ENCODE measurements at places on chromosomes 4 and X.

- DNase-seq = no peak
Observed at GRCh38 chr4:53852343-53852742, 212.1 kb downstream of the CHIC2 start.

DNA sequence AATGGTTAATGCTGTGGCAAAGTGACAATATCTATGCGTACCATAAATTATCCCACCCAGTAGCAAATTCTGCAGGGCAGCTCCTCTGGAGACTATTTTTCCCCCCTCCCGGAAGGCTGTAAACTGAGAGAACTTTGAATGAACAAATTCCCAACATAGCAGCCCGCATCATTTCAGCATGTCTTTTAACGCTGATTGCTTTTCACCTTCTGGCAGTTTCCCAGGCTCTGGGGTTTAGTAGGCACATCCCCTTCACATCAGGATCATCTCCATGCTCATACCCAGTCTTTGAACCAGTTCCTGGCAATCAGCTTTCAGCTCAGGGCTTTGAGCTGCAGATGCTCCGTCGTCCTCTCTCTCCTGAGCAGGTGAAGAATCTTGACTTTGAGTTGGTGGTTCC lies 26.6 kb upstream of the WDR1 start:
- no peak for DNase-seq

- no peak for DNase-seq
Observed at GRCh38 chr4:128810331-128810870, 901 bp downstream of the JADE1 start.

GRCh38 chrX:20140420-20140819 lies 1.2 kb downstream of the EIF1AX start:
- no peak for DNase-seq

DNA sequence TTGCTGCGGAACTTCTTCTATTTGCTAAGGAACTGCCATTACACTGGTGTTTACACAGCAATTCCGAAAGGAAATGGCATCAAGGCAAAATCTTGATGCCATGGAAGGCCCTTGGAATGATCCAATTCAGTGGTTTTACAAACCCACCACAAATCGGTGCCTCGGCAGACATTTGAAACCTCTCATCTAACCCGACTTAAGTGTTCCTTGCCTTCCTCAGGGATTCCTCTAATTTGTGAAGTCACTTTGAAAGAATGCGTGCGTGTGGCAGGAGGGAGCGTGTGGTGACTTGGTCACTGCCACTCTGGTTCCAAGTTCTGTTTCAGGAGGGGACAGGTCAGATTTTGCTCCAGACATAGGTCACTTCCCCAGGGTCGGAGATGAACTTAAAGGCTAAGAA lies 4.8 kb downstream of the NOP14 start:
- DNase-seq = no peak

DNA sequence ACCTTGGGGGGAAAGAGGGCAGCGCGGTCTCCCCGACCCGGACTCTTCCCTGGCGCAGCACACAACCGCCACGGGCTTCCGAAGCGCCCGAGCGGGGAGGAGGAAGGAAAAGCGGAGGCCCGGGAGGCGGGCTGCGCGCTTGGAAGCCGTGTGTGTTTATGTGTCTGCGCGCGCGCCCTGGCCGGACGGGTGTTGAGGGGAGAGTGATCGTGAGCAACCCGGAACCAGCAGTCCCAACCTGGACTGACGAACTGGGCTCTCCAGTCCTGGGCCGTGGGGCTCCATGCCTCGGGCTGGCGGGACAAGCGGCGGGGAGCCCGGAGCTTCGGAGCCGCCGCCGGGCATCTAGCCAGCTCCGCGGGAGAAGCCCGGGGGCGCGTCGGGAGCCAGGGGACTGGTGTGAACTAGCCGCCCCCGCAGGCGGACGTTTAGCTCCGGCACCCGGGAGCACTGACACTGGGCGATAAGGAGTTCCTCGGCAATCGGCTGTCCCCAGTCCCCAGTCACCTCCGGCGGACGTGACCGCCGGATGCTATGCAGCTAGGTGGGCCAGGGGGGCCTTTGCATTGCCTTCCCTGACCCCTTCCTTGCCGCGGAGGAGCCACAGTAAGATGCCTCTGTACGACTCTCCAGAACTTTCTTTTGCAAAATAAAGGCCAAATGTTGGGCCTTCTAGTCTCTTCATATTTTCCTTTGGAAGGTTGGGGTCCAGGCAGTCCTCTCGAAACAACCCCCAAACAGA lies 74.8 kb upstream of the BCOR start:
- no peak for DNase-seq

GRCh38 chr4:59818656-59819055 lies 1381.5 kb upstream of the ADGRL3 start:
- no peak for DNase-seq

DNA sequence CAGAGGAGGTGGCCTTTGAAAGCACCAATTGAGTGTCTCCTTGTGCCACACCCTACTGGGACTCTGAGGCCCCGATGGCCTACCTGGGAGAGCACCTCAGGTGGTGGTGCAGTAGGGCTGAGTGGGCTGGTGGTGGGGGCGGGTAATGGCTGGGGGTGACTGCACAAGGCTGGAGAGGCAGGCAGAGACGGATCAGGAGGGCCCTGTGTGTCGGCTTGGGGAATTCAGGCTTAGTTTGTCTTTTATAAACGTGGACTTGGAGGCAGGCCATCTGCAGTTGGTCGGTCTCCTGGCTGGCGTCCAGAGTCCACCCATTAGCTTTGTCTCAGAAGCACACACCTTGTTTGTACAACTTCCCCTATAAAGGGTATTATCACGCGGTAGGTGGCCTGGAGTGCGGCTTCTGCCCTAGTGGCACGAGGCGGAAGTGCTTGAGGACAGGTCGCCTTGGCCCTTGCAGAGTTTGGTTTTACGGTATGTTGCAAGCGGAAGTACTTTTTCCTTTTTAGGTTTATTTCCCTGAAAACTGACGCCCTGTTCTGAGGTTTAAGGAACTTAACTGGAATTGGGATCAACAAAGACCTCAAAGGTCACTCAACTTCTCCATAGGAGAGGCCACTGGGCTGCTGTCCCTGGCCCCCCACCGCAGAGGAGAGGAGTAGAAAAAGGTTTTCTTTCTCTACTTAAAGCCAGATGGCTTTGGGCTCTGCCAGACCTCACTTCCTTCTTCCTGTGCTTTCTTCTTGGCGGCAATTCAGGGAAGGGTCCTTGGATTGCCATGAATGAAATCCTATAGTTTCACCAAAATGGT lies 8.0 kb downstream of the TBC1D14 start:
- DNase-seq = no peak

DNA sequence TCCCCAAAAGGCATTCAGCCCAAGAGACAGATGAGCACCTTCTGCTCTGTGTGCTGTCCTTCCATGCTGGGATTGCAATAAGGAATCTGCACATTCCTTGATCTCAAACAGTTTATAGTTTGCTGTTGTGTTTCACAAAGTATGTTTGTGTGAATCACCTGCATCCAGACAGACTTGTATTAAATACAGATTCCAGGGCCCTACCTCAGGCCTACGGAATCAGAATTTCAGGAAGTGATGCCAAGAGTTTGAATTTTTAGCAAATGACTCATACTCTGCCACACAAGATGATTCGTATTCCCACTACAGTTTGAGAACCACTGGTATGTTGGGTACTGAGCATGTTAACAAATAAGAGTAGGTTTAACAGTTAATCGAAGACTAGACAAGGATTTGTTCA lies 7.0 kb downstream of the VAMP7 start:
- no peak for DNase-seq

- DNase-seq = peak; percentile 26
Observed at GRCh38 chr4:75708218-75708691, 16.1 kb upstream of the USO1 start.

GRCh38 chr4:36168127-36168878 lies 76.0 kb downstream of the ARAP2 start:
- no peak for DNase-seq

GRCh38 chr4:21979196-21979595 lies 30.6 kb upstream of the KCNIP4 start:
- DNase-seq = no peak

- no peak for DNase-seq
Observed at GRCh38 chr4:156248917-156249316, 295.3 kb upstream of the CTSO start.

- no peak for DNase-seq
Observed at GRCh38 chrX:97529536-97530200, 646.0 kb downstream of the RPA4 start.

GRCh38 chr4:21470535-21470934 lies 478.0 kb downstream of the KCNIP4 start:
- DNase-seq = no peak

DNA sequence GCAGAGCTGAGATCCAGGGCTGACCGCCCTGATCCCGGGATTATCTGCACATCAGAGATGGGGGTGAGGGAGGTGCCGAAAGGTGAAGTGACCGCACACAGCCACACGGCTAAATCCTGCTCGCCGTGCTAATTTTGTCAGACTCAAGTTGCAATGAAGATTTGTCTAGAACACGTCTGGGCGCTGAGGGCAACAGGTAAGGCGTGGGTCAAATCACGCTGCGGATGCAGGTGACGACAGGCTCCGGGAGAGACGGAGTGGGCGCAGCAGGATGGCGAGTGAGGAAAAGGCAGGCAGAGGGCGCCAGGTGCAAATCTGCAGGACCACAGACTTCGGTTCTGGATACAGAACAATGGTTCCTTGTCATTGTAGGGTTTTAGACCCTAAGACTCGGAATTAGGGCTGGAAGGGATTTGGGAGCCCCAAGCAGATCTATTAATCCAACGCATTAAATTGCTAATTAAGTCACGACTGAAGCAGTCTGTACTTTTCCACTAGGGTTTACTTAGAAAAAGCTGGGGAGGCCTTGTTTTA lies 1.9 kb upstream of the TBC1D14 start:
- DNase-seq = no peak

GRCh38 chrX:1451251-1451660 lies 1.5 kb downstream of the ASMTL start:
- DNase-seq = no peak
